ENCODE measurements at places on chromosomes 5 and 9.

DNA sequence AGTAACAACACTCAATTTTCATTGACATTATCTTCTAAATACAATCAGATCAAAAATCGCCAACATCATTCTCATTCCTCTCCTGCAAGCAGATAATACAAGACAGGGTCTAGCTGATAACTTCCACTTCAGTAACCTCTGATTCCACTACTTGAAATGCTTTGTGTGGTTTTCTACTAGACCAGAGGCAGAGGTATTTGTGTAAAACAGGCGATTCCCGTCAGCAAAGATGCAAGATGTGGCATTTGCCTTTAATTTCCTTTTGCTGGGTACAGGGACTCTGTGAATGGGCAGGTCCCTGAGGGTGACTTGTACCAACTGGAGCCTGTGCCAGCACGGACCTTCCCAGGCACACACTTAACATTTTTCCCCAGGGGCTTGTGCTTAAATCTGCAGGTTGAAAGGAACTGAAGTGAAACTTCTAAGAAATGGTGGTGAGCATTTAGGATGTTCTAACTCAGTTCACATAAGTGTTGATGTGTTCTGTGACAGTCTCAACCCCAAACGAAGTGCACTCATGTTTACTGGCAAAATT lies 625.5 kb upstream of the WWC1 start:
- no peak for DNase-seq

GRCh38 chr5:158451203-158451992 lies 592.5 kb upstream of the CLINT1 start:
- DNase-seq = no peak

GRCh38 chr5:51373880-51374523 lies 9.2 kb upstream of the ISL1 start:
- DNase-seq = no peak

GRCh38 chr9:17216646-17217045 lies 81.8 kb downstream of the CNTLN start:
- DNase-seq = no peak

DNA sequence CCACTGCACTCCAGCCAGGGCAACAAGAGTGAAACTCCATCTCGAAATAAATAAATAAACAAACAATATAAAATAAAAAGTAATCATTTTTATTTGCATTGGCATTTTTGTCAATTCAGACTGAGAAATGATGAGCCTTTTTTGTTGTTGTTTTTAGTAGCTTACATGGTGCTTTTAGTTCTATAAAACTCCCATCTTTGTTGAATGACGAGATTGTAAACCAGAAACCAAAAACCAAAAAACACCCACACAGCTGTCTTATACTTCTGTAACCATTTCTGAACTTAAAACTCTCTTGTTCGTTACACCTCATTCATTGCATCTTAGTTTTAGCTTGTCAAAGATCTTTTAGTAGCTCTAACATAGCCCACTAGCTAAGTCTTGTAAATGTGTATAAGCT lies 44.7 kb downstream of the GGTA1 start:
- DNase-seq = no peak

GRCh38 chr5:179375236-179375685 lies 30.0 kb upstream of the ADAMTS2 start:
- no peak for DNase-seq

GRCh38 chr9:121850366-121850765 lies 198.9 kb downstream of the DAB2IP start:
- DNase-seq = no peak

GRCh38 chr5:93874080-93874479 lies 132.7 kb upstream of the POU5F2 start:
- no peak for DNase-seq

GRCh38 chr9:6757132-6757455 lies 679 bp upstream of the KDM4C start:
- peak; percentile 78 for DNase-seq

DNA sequence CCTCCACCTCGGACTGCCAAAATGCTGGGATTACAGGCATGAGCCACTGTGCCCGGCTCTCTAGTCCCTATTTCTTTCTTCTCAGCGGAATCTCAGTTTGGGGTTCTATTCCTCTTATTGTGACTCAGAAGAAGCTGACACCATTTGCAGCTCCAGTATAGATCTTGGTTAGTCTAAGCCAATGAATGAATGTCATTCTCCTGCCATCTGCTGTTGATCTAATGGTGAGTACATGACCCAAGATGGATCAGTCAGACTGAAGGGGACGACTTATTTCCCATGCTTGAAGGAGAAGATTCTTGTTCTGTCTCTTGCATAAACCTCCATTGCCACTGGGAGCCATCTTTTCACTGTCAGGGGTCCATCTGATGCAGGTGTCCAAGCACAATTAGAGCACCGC lies 76.0 kb upstream of the KLF9 start:
- no peak for DNase-seq

GRCh38 chr9:108412755-108413154 lies 443.0 kb downstream of the ACTL7B start:
- DNase-seq = peak; percentile 51

GRCh38 chr9:122821278-122821943 lies 7.0 kb downstream of the PDCL start:
- DNase-seq = no peak

GRCh38 chr9:88398016-88398415 lies 9.8 kb downstream of the SPIN1 start:
- DNase-seq = no peak

DNA sequence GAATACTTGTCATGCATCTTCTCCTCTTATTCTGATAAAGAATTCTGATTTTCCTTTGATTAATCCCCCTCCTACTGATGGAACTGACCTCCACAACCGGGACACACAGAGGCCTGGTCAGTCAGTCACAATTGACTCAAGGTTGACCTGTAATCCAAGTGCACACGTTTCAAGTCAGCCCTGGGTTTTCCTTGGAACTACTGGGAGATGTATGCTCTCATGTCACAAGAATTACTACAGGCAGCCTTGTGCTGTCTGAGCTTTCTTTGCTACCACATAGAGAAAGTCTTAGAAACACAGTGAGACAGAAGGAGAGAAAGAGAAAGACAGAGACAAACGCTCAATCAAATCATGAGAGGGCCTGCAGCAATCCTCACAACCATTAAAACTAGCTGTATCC lies 345.8 kb downstream of the PDE4D start:
- no peak for DNase-seq

GRCh38 chr5:62771341-62771740 lies 192.7 kb downstream of the LRRC70 start:
- no peak for DNase-seq

DNA sequence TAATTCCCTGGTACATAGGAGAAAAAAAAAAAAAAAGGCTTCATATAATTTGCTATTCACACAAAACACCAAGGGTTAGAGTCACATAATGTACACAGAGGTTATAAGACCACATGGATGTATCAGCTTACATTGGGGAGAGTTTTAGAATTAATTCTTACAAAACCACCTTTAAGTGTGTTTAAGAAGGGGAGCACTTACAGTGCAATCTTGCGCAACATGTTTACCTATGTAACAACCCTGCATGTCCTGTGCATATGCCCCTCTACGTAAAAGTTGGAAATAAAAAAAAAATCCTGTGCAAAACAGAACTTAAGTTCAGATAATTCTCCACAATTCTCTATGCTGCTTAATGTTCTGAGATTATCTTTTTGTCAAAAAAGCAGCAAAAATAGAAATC lies 190.0 kb downstream of the DENND1A start:
- no peak for DNase-seq

DNA sequence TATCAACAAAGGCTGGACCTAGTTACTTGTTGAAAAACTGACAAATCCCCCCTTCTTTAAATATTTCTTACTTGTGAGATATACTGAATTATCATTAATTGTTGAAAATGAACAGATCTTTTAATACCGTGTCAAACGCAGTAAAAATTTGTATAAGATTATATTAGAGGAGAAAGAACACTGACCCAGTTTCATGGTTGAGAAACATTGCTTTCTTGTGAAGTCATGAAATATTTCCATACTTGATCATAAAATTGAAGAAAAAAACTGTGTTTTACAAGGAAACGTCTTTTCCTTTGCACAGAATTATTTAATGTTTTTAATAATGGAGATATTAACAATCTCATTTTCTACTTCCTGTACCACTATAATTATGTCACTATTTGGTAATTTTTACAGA lies 45.8 kb downstream of the MOCS2 start:
- no peak for DNase-seq

DNA sequence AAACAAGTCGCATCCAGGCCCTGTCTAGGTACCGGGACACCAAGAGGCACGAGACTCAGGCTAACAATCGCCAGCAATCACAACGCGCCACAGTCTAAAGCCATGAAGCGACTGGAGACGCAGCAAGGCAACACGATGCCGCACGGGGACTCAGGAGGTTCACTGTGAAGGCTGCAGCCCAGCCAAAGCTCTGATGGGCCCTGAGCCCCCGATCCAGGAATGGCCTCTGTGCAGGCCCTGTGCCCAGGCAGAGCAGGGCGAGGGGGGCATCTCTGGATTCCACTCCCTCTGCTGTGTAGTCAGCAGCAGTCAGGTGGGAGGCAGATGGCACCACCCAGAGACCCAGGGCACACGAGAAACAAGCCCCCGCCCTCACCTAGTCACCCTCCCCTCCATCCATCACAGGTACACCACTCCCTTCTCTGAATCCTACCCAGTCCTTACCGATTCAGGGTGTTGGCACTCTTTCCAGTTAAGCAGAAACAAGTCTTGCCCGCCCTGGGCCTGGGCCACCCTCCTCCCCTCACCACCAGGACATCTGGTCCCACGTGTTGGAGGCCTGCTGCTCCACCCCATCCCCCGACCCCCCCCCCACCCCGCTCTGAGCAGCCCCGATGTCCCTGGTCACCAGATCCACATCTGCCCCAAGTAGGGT lies 1.1 kb downstream of the RALGDS start:
- no peak for DNase-seq

GRCh38 chr5:33324667-33325307 lies 116.0 kb upstream of the TARS1 start:
- no peak for DNase-seq
